ENCODE measurements at places on chromosomes 4 and X.

DNA sequence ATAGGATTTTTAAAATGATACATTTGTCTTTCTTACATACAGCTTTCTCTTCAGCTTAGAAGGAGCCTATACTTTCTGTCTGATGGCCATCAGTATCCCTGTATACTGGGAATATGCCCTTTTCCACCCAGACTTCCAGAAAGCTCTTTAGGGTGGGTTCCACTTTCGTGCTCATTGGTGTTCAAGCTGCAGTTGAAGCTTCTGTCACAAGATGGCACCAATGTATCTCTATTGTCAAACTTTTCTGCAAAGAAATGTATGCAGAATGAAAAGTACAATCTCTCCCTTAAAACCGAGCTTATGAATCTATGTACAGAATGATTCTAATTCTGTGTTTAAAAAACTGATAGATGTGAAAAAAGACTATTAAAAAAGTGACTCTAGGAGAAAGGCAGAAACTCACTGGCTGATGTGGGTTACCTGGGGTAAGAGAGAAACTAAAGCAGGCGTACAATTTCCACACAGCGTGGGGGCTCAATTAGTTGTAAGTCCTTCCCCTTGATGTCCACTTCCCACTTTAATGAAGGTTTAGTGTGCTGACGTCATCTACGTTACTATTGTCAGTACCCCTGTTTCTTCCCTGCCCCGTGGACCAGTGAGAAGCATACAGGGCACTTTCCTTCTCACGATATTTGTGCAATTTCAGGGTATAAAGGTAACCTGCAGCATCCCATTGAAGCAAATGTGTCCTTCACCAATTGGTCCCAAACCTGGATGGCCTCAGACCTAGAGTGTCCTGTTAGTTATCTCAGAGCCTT, 57.3 kb upstream of the TCEAL2 start:
- H3K36me3 ChIP-seq, result no peaks in the 10 kb centered on the region
- no peak overlapping the region for H3K27ac ChIP-seq
- H3K4me1 ChIP-seq, result no peaks in the 10 kb centered on the region
- no peak overlapping the region for H3K4me3 ChIP-seq

GRCh38 chr4:112361181-112361791, 64.1 kb downstream of the ALPK1 start:
- peak overlapping the region; percentile 35 for H3K4me3 ChIP-seq
- DNase-seq, result peak; percentile 90
- peak overlapping the region; percentile 94 for H3K27ac ChIP-seq

DNA sequence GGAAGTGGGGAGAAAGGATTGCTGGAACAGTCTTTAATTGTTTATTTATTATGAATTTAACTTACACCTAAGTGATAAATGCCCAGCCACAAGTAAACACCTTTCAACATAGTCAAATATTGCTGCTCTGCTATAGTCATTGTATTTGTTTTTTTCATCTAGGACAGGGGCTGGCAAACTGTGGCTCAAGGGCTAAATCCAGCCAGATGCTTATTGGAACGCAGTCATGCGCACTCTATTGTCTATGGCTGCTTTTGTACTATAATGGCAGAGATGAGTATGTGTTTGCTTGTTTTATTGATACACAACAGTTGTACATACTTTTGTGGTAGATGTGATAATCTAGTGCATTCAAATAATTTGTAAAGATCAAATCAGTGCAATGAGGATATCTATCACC, 95.3 kb downstream of the ZAR1 start:
- no peak overlapping the region for H3K27ac ChIP-seq
- DNase-seq, result no peak
- no peak overlapping the region for H3K4me3 ChIP-seq

DNA sequence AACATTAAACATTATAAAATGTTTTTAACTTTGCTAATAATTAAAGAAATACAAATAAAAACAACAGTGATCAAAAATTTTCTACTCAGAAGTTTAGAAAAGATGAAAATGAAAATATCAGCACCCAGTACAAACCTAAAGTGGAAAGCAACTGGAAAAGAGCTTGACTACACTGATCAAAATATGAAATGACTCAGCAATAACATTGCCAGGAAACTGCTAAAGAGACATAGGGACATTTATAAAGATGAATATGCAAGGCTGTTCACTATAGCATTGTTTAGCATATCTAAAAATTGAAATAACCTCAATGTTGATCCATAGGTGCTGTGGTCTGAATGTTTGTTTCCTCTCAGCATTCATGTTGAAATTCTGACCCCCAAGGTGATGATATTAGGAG, 88.5 kb upstream of the NOCT start:
- no peaks in the 10 kb centered on the region for H3K4me1 ChIP-seq
- peaks cover 11% of the 10 kb centered on the region for H3K27me3 ChIP-seq
- no peak overlapping the region for H3K4me3 ChIP-seq
- H3K27ac ChIP-seq, result no peak overlapping the region

GRCh38 chr4:155371432-155372043, 5.2 kb downstream of the MAP9 start:
- no peaks in the 10 kb centered on the region for H3K27me3 ChIP-seq
- no peak overlapping the region for H3K4me3 ChIP-seq
- no peak for DNase-seq
- peaks cover 6% of the 10 kb centered on the region for H3K36me3 ChIP-seq

GRCh38 chr4:73224886-73225285, 33.7 kb downstream of the ANKRD17 start:
- H3K27me3 ChIP-seq, result no peaks in the 10 kb centered on the region
- H3K4me3 ChIP-seq, result no peak overlapping the region
- H3K4me1 ChIP-seq, result peaks cover 16% of the 10 kb centered on the region
- peak overlapping the region; percentile 6 for H3K27ac ChIP-seq
- peaks cover 11% of the 10 kb centered on the region for H3K36me3 ChIP-seq

GRCh38 chr4:88144048-88144447, 14.4 kb downstream of the ABCG2 start:
- no peaks in the 10 kb centered on the region for H3K4me1 ChIP-seq
- H3K4me3 ChIP-seq, result no peak overlapping the region
- no peak overlapping the region for H3K27ac ChIP-seq
- no peaks in the 10 kb centered on the region for H3K27me3 ChIP-seq
- DNase-seq, result no peak
- H3K36me3 ChIP-seq, result no peaks in the 10 kb centered on the region

GRCh38 chrX:20372533-20372932, 105.8 kb upstream of the RPS6KA3 start:
- H3K27me3 ChIP-seq, result no peaks in the 10 kb centered on the region
- peak overlapping the region; percentile 5 for H3K27ac ChIP-seq
- no peak overlapping the region for H3K4me3 ChIP-seq

GRCh38 chrX:19793471-19793870, 93.9 kb downstream of the SH3KBP1 start:
- H3K4me3 ChIP-seq, result no peak overlapping the region
- H3K27me3 ChIP-seq, result no peaks in the 10 kb centered on the region
- peaks cover 21% of the 10 kb centered on the region for H3K4me1 ChIP-seq
- DNase-seq, result no peak
- H3K27ac ChIP-seq, result no peak overlapping the region

DNA sequence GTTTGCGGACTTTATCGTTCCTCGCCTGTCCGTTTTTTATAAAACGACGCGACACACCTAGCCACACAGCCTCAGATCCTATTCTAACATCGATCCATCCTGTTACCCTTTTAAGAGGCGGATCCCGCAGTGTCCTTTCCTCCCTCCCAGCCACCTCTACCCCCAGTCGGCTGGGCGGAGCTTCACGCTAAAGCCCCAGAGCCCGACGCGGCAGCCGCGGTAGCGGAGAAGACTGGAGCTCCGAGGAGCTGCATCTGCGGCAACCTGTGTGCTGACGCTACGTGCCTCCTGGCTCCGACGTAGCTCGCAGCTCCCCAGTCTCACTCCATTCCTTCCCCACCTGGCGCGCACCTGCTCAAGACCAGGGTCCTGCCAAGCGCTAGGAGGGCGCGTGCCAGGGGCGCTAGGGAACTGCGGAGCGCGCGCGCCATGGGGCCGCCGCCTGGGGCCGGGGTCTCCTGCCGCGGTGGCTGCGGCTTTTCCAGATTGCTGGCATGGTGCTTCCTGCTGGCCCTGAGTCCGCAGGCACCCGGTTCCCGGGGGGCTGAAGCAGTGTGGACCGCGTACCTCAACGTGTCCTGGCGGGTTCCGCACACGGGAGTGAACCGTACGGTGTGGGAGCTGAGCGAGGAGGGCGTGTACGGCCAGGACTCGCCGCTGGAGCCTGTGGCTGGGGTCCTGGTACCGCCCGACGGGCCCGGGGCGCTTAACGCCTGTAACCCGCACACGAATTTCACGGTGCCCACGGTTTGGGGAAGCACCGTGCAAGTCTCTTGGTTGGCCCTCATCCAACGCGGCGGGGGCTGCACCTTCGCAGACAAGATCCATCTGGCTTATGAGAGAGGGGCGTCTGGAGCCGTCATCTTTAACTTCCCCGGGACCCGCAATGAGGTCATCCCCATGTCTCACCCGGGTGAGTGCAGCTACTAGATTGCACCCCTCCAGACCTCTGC, at the start of gene RNF128:
TSS of gene RNF128 (plus strand) at position 217 of the 953 bp plus-strand sequence. CDS start at position 430, 213 bp downstream.
- H3K4me1 ChIP-seq, result no peaks in the 10 kb centered on the region
- H3K27ac ChIP-seq, result no peak within 1 kb of the TSS
- H3K27me3 ChIP-seq, result peaks cover 31% of the 10 kb centered on the region
- DNase-seq, result no peak
- H3K36me3 ChIP-seq, result no peaks in the 10 kb centered on the region
- no peak within 1 kb of the TSS for H3K4me3 ChIP-seq

- H3K27ac ChIP-seq, result no peak overlapping the region
- DNase-seq, result no peak
- H3K4me1 ChIP-seq, result no peaks in the 10 kb centered on the region
- H3K4me3 ChIP-seq, result no peak overlapping the region
Measured at GRCh38 chrX:54894159-54894558, 26.5 kb upstream of the TRO start.

DNA sequence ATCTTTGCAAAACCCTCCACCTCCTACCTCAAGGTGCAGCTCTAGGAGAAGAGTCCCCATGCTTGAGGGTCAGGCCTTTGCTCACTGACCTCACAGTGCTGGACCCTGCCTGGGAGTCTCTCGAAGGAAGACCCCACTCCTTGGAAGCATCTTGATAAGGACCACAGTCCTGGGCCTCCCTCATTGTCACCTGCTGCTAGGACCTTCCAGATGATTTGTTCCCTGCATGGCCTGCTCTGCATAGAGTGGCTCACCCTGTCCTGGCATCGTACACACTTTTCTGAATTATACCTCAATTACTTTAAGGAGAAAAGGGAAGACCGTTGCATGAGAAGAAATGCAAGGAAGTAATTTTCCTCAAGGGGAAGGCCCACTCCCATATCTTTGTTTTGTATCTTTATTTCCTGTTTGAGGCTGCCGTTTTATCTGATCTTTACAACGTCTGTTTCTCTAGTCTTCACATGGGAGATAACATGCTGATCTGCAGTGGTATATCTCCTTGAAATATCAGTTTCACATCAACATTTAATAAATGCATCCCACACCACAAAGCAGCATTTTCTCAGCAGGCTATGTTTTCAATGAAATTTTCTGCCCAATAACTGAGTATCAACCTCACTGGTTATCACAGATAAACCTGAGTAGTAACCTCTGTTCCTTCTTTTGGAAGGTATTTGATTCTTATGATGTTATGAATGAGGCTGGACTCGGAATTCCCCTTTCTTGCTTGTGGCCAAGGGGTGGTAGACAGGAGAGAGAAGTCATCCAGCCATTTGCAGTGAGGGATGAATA, 15.0 kb upstream of the AKAP17A start:
- H3K36me3 ChIP-seq, result no peaks in the 10 kb centered on the region
- H3K27me3 ChIP-seq, result no peaks in the 10 kb centered on the region
- no peaks in the 10 kb centered on the region for H3K4me1 ChIP-seq
- no peak overlapping the region for H3K27ac ChIP-seq

DNA sequence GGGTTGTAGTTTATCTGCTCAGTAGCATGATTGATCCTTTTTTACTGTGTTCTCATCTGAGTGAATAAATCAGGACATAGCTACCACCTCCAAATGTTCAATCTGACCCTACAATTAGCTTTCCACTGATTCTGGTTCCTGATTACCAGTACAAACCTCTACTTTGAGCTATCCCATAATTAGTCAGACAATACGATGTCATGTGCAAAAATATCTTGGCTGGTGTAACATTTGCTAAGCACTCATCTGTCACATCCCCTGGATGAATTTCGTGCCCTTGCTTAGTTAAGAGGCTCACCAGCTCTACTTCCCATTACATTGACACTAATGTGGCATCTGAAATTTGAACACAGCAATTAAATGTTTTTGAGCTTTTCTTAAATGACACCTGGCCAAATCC, 1101.0 kb upstream of the PCDH7 start:
- no peak for DNase-seq
- no peak overlapping the region for H3K4me3 ChIP-seq
- H3K27me3 ChIP-seq, result no peaks in the 10 kb centered on the region
- H3K27ac ChIP-seq, result no peak overlapping the region

DNA sequence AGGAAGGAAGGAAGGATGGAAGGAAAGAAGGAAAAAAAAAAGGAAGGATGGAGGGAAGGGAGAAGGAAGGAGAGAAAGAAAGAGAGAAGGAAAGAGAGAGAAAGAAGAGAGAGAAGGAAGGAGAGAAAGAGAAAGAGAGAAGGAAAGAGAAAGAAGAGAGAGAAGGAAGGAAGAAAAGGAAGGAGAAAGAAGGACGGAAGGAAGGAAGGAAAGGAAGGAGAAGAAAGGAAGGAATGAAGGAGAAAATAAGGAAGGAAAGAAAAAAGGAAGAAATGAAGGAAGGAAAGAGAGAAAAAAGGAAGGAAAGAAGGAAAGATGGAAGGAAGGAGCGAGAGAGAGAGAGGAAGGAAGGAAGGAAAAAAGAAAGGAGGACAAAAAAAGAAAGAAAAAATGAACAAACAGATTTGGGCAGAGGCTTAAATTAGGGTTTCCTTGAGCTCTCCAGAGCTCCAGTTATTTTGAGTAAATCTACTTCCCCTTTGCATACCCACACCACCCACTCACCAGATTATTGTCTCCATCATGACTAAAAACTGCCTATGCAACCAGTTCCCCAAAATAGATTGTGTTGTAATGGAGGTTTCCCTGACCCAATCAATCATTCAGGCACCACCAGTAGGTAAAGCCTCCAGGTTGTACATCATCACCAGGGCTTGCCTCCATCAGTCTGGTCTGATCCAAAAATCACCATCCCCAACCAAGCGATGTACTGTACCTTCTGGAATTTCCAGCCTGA, 1722.9 kb upstream of the PCDH10 start:
- peak; percentile 22 for DNase-seq
- peak overlapping the region; percentile 39 for H3K27ac ChIP-seq
- no peaks in the 10 kb centered on the region for H3K36me3 ChIP-seq
- peaks cover 6% of the 10 kb centered on the region for H3K4me1 ChIP-seq

DNA sequence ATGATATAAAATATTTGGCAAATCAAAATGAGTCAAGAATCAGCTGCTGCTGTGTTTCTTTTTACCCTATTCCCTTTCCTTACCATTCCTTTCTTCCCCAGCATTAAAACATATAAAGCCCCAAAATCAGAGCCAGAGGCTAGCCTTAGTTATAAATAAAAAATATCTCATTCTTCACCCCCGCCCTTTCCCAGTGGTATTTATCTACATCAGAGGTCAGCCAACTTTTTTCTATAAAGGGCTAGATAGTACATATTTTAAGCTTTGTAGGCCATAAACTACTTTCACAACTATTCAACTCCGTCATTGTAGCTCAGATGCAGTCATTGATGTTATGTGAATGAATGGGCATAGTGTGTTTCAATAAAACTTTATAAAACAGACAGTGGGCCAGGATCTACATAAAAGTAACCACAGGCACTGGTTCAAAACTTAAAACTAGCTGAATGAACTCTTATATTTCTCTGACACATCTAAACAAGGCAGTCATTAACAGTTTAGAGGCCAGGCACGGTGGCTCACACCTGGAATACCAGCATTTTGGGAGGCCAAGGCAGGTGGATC, 30.5 kb upstream of the TCEANC start:
- H3K27ac ChIP-seq, result no peak overlapping the region
- no peaks in the 10 kb centered on the region for H3K4me1 ChIP-seq
- DNase-seq, result no peak
- H3K4me3 ChIP-seq, result no peak overlapping the region
- H3K36me3 ChIP-seq, result no peaks in the 10 kb centered on the region
- peaks cover 34% of the 10 kb centered on the region for H3K27me3 ChIP-seq

- peaks cover 29% of the 10 kb centered on the region for H3K4me1 ChIP-seq
- no peaks in the 10 kb centered on the region for H3K36me3 ChIP-seq
- no peak overlapping the region for H3K4me3 ChIP-seq
Measured at GRCh38 chrX:109890910-109891502, 111.9 kb upstream of the TMEM164 start.

All from stimulated activated naive B cell treated with anti-CD40 and anti-IgM and Interleukin-4, amounts not matched to agents 10 μg/mL and 1 μg/mL and 100 μg/mL, for 72 hours (primary cell).